CD4-positive, alpha-beta T cell treated with Interleukin-12 subunit alpha and Interleukin-12 subunit beta, for 1 hour (primary cell): ENCODE measurements at places on chromosomes 7 and 10.

DNA sequence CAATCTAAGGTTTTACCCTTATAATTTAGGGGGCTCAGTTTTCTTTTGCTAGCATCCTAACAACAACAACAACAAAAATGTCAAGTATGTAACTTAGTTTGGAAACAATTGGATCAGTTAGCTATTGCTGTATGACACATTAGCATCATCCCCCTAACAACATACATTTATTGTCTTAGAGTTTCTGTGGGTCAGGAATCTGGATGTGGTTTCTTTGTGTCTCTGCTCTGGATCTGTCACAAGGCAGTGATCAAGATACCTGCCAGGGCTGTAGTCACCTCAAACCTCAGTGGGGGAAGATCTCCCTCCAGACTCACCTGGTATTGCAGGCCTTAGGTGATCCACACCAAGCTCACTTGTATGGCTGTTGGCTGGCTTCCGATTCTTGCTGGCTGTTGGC, 18.3 kb downstream of the CREB5 start:
- no peak for DNase-seq

DNA sequence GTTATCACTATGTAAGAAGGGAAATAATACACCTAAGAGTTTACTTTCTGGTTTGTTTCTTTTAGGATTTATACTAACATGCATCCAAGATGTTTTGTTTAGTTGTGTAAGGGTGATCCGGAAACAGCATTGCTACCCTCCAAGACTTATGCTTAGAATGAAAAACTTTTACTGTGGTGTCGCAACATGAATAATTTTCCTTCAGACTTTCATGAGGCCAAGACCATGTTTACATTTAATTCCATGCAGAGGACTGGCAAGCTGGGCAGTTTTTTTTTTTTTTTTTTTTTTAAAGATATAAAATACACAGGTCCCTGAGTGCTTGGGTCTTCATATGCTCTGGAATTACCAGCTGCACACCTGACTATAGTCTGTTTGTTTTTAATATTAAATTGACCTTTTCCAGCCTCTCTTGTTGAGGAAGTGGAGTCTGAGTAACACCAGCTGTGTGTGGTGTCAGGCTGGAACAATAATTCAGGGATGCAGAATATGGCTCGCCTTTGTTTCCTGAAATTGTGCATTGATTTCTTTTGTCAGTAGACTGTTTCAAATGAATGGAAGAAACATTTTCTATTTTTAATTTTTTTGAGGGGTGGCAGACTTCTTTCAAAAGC, 81.7 kb downstream of the ST7 start:
- DNase-seq, result no peak

DNA sequence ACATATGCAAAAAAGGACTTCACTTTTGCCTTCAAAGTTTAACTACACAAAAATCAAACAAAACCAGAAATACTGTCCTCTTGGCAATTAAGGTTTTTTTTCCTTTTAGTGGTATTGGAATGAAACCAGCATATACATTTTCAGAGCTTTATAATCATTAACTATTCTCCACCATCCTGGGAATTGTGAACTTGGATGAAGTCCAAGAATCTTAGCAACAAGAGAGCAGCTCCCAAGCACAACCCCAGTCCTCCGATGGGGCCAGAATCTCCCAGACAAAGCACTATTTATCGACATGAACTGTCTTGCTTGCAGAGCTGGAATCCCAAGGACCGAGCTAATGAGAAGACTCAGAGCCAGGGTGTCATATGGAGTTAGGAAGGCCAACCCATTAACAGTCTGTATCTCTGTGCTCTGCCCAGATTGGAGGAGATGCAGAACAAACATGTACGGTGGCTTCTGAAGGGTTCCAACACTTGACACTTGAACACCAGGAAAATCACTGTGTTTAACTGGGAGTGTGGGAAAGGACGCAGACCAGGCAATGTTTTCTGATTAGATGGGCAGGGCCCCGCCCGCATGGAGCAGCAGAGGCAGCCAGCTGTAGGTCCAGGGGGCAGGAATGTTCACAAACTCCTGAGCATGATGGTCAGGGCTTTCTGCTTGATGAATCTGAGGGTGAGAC, 35.5 kb downstream of the PPP1R3C start:
- DNase-seq, result no peak

DNA sequence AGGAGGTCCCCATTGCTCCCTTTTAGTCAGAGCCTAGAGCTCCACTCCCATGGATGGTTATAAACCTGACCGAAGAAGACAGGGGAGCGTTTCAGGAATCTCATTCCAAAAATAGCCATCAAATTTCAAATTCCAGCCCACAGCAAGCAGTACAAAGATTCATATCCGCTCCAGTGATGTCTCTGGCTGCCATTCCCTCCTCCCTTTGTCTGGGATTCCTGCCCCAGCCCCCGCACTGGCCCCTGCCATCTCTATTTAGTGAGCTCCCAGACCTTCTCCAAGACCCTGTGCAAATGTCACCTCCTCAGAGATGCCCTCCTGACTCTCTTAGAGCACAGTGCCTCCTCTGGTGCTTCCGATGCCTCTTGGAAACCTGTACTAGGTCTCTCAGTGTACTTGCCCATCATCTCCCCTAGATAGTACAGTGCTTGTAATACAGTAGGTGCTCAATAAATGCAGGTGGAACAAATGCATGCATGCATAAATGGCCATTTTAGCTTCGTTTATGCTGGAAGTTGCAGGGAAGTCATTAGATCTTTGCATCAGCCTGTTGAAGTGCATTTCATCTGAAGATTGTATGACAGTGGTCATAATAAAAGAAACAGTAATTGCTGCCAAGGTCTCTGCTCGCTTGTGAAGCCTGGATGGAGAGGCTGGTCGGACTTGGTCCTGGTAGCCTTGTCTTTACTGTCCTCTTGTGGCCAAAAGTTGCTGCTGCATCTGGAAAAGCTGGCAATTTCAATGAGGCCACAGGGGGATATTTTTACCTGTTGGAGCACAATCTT, 32.0 kb upstream of the HABP2 start:
- DNase-seq, result peak; percentile 14

DNA sequence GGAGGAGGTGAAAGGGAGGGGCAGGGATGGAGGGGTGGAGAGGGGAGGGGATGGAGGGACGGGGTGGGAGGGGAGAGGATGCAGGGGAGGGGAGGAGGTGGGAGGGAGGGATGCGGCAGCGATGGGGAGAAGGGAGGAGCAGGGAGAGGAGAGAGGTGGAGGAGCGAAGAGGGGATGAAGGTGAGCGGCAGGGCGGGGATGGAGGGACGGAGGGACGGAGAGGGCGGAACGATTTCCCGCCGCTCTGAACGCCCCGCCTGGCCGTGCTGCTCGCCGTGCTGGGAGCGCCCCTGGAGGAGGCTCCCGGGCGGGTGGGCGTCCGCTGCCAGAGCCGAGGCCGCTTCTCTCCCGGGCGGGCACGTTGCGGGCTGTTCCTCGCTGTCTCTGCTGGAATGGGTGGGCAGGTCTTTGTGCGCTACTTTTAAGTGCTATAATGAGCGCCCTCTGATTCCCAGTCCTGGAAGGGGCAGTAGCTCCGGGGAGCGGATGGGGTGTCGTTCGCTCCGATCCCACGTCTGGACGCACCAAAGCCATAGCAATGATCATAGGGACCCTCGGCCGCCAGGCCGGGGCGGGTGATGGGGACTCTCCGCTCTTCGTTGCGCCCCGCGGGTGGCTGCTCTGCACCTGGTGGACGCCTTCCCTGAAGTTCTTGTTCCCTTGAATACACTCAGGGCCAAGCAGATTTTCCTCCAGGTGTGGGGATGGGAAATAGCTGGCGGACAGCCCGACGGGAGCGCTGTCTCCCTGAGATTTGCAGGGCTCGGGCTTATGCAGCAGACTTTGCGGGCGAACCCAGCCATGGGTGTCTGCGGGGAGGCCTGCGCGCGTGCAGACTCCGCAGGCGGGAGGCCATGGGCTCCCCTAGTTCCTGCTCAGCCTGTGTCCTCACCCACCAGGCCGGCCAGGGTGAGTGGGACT, 81.1 kb upstream of the CPXM2 start:
- no peak for DNase-seq

GRCh38 chr10:49311555-49312236, 12.7 kb downstream of the C10orf71 start:
- DNase-seq, result no peak

GRCh38 chr10:89792187-89792586, 90.8 kb downstream of the KIF20B start:
- no peak for DNase-seq

GRCh38 chr10:133461841-133462240, 8.1 kb downstream of the SCART1 start:
- no peak for DNase-seq

- DNase-seq, result no peak
Observed at GRCh38 chr7:54781134-54781920, 22.3 kb upstream of the SEC61G start.

- no peak for DNase-seq
Observed at GRCh38 chr7:140176122-140176701, 571 bp downstream of the KDM7A start.

- DNase-seq, result no peak
Observed at GRCh38 chr10:20147684-20148083, 331.5 kb downstream of the PLXDC2 start.

GRCh38 chr7:40780460-40780859, 645.7 kb downstream of the SUGCT start:
- no peak for DNase-seq

DNA sequence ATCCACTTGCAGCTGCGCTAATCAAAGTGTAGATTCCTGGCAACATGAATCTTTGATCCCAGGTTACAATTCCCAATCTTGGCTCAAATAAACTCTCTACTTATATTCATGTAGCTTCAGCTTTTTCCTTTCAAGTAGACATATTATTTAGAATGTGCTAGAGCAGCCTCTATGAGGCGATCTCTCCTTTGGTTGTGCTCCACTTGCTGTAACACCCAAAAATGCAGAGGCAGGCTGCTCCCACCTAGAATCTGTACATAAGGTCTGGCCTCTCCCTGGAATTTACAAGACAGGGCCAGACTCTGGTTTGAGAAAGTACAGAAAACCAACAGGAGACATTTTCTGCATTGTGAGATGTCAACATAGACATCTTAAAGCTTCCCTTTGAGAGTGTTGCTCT, 23.1 kb downstream of the ZNF107 start:
- DNase-seq, result no peak

- DNase-seq, result no peak
Observed at GRCh38 chr10:19209319-19209718, 160.7 kb downstream of the MALRD1 start.

DNA sequence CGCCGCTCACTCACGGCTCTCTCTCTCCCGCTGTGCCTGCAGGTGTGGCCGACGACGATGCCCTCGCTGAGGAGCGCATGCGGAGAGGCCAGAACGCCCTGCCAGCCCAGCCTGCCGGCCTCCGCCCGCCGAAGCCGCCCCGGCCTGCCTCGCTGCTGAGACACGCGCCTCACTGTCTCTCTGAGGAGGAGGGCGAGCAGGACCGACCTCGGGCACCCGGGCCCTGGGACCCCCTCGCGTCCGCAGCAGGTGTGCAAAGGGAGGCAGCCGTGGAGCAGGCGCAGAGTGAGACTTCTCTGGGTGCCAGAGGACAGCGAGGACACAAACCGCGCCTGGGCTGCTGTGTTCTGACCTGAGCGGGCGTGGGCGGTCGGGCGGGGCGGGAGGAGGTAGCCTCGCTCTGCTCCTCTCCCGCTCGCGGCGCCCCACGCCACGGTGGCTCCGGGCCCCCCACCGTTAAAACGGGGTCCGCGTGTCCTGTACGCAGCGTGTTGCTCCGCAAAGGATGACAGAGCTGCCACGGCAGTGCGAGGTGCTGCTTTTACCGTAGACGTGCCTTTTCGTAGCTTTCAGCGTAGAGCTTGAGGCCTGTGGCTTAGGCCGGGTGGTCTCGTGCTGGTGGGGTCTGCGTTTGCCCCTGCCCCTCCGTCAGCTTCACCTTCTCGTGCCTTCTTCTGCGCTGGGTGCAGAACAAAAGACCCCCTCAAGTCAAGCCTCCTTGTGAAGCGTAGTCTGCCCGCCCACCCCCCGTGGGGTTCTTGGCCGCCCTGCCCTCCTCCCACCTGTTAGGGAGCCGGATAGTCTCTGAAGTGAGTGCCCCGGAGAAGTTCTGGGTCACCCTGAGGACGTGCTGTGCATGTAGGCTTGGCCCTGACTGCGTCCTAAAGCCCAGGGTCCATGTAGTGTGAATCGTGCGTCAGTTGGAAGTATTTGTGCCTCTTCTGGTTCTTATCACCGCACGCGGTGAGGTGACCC, 73.2 kb downstream of the DNAJB6 start:
- no peak for DNase-seq

DNA sequence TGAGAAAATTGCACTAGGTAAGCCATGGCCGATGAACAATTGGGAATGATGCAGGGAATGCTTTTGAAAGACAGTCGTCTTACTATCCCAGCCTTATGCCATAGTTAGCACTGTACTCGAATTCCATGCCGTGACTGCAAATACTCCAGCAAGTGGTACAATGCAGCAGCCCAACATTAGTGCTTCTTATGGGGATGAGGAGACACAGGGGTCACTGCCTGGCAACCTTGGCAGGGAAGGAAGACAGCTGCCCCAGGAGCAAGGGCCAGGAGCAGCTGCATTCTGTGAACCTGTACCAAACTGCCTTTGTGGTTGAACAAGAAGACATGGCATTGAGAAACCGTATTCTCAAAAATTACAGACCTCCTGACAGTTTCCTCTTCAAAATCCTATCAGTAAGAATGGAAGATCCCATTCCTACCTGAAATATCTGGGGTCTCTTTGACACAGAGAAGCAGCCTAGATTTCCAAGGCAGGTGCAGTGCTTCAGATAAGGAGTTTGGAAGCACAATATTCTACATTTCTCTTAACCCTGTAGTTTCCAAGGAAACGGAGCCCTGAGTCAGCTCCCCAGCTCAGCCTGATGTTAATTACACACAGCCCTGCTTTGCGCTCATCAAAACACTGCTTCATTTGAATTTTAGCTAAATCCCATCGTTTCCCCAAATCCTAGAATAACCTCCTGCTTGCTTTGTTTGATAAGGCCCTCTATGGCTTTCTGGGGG, 49.0 kb upstream of the FRMD4A start:
- DNase-seq, result no peak

- no peak for DNase-seq
Observed at GRCh38 chr10:112526139-112526538, 79.1 kb downstream of the VTI1A start.

GRCh38 chr10:123143162-123143824, 4.6 kb upstream of the HMX2 start:
- no peak for DNase-seq

- no peak for DNase-seq
Observed at GRCh38 chr10:68105820-68106219, 3.5 kb upstream of the MYPN start.

DNA sequence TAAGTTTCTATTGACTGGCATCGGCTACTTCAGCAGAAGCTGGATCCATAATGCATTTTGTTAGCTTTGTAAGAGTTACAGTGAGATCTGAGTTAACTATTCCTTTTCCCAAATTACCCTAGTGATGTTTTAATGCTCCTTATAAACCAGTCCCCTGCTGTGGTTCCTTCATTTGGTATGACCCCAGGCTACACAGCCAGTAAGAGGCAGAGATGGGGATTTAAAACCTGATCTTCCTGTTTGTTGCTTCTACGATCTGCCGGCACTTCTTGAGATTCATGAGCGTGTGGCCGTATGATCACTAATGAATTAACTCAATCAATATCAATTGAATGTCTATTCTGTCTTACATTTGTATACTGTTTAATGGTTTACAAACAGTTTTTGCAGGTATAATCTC, 86.1 kb downstream of the CACNB2 start:
- DNase-seq, result no peak
